Fibroblast of villous mesenchyme (primary cell): ENCODE measurements at places on chromosomes 5 and 9. TPM values are rescaled to one million over a fixed set of nuclear protein-coding genes. Genes with fewer than 3 reads are reported as not detected.

NTNG2 gene
- total RNA-seq, result 0.86 and 1.9 TPM in 2 replicates

GRXCR2 gene
- total RNA-seq, result not detected in 2 replicates

PCDHGA12 gene
- total RNA-seq, result 15.5 and 18.7 TPM in 2 replicates

TAF11L5 gene
- total RNA-seq, result not detected in 2 replicates

ADAMTSL2 gene
- under 0.01 and 0.32 TPM in 2 replicates for total RNA-seq

GADD45G gene
- 0.43 and 0.64 TPM in 2 replicates for total RNA-seq

DNA sequence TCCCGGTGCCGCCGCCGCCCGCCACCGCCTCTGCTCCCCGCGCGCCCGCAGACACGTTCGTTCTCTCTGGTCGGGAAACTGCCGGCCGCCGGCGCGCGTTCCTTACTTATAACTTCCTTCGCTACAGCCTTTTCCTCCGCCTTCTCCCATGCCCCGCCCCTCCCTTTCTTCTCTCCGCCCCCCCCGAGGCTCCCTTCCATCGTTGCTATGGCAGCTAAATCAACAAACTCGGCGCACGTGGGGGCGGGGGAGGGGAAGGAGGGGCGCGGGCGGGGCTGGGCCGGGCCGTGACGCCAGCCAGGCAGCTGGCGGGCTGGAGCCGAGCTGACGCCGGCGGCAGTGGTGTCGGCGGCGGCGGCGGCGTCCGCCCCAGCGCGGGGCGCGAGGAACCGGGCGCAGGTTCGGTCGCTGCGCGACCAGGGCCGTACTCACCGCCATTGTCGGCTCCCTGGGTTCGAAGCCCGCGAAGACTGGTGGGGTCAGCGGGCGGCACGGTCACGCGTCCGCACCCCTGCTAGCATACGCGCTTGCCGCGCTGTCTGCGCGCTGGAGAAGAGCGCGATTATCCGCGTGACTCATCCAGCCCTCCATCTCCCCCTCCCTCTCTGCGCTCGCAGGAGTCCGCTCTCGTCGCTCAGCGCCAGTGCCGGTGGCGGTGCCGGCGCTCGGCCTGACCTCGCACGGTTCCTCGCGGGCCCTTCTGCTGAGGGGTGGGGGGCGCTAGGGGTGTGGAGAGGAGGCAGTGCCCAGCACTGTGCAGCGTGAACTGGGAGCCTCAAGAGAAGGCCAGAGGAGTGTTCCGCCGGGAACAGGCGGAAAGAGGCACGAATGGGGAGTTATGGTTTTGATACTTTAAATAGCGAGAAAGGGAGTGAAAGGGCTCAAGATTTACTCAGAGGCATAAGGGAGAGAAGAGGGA lies at the start of gene KLF4:
Gene KLF4 (minus strand): TSS at position 83 of the 919 bp plus-strand sequence. CDS start 597 bp downstream, outside the sequence.
- DNase-seq, result peak; percentile 97

DNA sequence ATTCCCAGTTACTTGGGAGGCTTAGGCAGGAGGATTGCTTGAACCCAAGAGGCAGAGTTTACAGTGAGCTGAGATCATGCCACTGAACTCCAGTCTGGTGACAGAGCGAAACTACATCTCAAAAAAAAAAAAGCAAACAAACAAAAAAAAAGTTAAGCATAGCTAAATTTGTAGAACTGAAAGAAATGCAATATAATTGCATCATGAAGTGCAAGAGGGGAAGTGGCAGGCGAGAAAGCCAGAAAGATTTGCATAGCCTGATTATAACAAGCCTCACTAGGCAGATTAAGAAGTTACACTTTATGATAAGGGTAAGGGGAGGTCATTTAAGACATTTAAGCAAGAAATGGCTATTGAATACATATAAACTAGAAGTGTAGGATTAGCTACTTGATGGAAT lies 187.1 kb downstream of the EDIL3 start:
- no peak for DNase-seq

GRCh38 chr5:156402387-156402921 lies 75.5 kb downstream of the SGCD start:
- DNase-seq, result peak; percentile 24

DNA sequence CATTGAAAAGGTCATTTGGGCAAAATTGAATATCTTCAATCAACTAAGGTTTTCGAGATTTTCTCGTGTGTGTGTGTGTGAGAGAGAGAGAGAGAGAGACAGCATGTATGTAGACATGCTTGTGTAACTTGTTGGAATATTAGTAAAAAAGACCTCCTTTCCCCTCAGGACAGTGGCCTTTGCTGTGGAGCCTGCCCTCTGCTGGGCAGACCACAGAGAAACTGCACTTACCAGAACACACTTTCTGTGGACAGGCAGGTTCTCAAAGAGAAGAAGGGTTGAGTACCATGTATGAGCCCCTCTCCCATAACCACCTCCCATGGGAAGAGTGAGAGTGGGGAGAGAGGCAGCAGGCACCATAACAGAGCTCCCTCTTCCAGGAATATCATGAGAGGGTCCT lies 45.6 kb downstream of the CFAP90 start:
- DNase-seq, result no peak
